ENCODE measurements at places on chromosomes 3 and 15.

- no peak for DNase-seq
- peaks cover 35% of the 10 kb centered on the region for H3K4me1 ChIP-seq
- H3K27me3 ChIP-seq, result no peaks in the 10 kb centered on the region
- H3K36me3 ChIP-seq, result no peaks in the 10 kb centered on the region
Measured at GRCh38 chr3:113166719-113167492, 44.5 kb upstream of the BOC start.

- H3K36me3 ChIP-seq, result no peaks in the 10 kb centered on the region
- H3K4me1 ChIP-seq, result no peaks in the 10 kb centered on the region
- H3K27ac ChIP-seq, result no peak overlapping the region
- DNase-seq, result no peak
- no peaks in the 10 kb centered on the region for H3K27me3 ChIP-seq
Measured at GRCh38 chr15:97479957-97480356, 480.5 kb upstream of the ARRDC4 start.

- H3K36me3 ChIP-seq, result peaks cover 33% of the 10 kb centered on the region
- H3K27ac ChIP-seq, result no peak overlapping the region
- DNase-seq, result no peak
- no peaks in the 10 kb centered on the region for H3K27me3 ChIP-seq
- H3K4me3 ChIP-seq, result no peak overlapping the region
- H3K4me1 ChIP-seq, result no peaks in the 10 kb centered on the region
Measured at GRCh38 chr3:11317300-11317699, 45.1 kb downstream of the ATG7 start.

DNA sequence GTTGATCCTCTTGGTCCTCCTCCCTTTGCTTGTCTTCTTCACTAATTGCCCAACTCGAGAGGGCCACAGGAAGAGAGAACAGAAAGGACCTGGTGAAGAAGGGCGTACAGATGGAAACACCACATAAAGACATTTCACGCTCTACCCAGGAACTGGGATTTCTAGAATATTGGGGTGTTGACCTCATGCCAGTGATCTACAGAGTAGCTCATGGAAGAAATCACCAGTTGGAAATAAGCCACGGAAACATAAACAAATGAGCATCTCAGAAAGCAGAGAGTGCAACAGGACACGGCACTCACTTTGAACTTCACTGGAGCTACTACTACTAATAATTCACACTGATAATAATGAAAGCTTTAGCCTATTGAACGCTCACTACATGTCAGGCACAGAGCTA, 84.6 kb upstream of the ARHGEF3 start:
- H3K27me3 ChIP-seq, result no peaks in the 10 kb centered on the region
- no peaks in the 10 kb centered on the region for H3K36me3 ChIP-seq

DNA sequence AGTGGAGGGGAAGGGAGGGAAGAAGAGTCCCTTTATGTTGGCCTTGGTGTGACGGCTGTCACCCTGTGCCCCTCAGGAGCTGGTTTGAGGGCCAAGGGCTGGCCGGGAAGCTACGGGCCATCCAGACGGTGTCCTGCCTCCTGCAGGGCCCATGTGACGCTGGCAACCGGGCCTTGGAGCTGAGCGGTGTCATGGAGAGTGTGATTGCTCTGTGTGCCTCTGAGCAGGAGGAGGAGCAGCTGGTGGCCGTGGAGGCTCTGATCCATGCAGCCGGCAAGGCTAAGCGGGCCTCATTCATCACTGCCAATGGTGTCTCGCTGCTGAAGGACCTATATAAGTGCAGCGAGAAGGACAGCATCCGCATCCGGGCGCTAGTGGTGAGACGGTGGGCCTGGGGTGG, 8.1 kb upstream of the RCCD1 start:
- DNase-seq, result no peak
- no peaks in the 10 kb centered on the region for H3K27me3 ChIP-seq
- H3K27ac ChIP-seq, result no peak overlapping the region
- peaks cover 79% of the 10 kb centered on the region for H3K36me3 ChIP-seq
- H3K4me3 ChIP-seq, result no peak overlapping the region

- H3K4me1 ChIP-seq, result no peaks in the 10 kb centered on the region
- H3K36me3 ChIP-seq, result no peaks in the 10 kb centered on the region
- no peak overlapping the region for H3K4me3 ChIP-seq
- no peaks in the 10 kb centered on the region for H3K27me3 ChIP-seq
- H3K27ac ChIP-seq, result no peak overlapping the region
Measured at GRCh38 chr3:46222435-46223161, 14.5 kb upstream of the CCR1 start.

- H3K4me3 ChIP-seq, result peak overlapping the region; percentile 86
- H3K4me1 ChIP-seq, result peaks cover 9% of the 10 kb centered on the region
- no peaks in the 10 kb centered on the region for H3K27me3 ChIP-seq
- DNase-seq, result no peak
Measured at GRCh38 chr3:180680097-180680430, 775 bp upstream of the CCDC39 start.

GRCh38 chr3:59908701-59909100, 858.9 kb upstream of the CFAP20DC start:
- no peak for DNase-seq
- no peaks in the 10 kb centered on the region for H3K36me3 ChIP-seq
- H3K27ac ChIP-seq, result no peak overlapping the region

DNA sequence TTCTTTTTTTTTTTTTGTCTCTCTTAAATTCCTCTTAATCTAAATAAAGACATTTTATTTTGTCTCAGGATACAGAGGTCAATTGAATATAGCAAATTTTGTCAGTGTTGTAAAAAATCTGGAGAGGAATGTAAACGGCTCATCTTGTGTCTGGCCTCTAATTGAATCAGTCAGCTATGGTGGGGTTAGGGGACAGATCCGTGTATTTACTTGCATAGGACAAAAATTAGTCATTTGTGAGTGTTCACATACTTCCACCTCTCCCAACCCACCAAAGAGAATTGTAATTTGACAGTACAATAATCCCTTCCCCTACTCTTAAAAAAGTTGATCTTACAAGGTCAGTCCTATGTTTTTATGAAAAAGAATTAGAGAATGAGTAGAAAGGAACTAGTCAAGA, 18.3 kb downstream of the PPARG start:
- H3K4me1 ChIP-seq, result no peaks in the 10 kb centered on the region
- no peak overlapping the region for H3K4me3 ChIP-seq
- no peak for DNase-seq
- H3K27me3 ChIP-seq, result no peaks in the 10 kb centered on the region
- no peak overlapping the region for H3K27ac ChIP-seq
- H3K36me3 ChIP-seq, result no peaks in the 10 kb centered on the region

- H3K4me1 ChIP-seq, result no peaks in the 10 kb centered on the region
- no peak for DNase-seq
- no peaks in the 10 kb centered on the region for H3K36me3 ChIP-seq
- H3K27me3 ChIP-seq, result no peaks in the 10 kb centered on the region
- H3K27ac ChIP-seq, result no peak overlapping the region
Measured at GRCh38 chr15:95973566-95974256, 356.8 kb upstream of the NR2F2 start.

DNA sequence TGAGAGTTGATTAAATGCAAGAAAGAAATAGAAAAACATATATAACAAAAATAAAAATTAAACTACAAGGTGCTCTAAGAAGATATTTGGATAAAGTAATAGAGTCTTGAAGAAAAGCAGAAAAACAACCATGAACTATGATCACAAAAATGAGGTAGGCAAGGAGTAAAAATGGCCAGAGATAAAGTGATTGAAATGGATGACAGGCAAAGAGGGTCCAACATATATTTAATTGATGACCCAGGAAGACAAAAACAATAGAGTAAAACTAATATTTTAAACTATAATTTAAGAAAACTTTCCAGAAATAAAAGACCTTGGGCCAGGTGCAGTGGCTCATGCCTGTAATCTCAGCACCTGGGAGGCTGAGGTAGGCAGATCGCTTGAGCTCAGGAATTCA, 22.1 kb upstream of the WDR49 start:
- H3K4me3 ChIP-seq, result no peak overlapping the region
- H3K36me3 ChIP-seq, result peaks cover 8% of the 10 kb centered on the region
- no peaks in the 10 kb centered on the region for H3K27me3 ChIP-seq

- H3K27ac ChIP-seq, result no peak overlapping the region
- no peaks in the 10 kb centered on the region for H3K36me3 ChIP-seq
- peak overlapping the region; percentile 42 for H3K4me3 ChIP-seq
- DNase-seq, result no peak
Measured at GRCh38 chr3:12235691-12236090, 53.2 kb upstream of the PPARG start.

DNA sequence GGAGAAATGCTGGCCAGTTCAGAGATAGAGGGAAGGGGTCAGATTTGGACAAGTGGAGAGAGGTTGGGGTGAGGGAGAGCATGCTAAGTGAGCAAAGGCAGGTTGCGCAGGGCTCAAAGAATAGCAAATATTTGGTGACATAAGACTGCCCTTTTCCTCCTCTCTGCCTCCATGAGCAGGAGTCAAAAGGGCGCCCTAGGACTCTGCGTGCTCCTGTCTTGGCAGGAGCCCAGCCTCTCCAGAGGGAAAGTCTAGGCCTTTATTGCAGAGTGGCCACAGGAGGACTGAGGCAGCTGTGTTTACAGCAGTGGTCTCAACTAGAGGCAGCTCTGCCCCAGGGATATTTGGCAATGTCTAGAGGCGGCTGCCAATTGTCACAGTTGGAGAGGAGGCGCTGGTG, 165.6 kb downstream of the FAM43A start:
- H3K36me3 ChIP-seq, result no peaks in the 10 kb centered on the region
- no peak overlapping the region for H3K27ac ChIP-seq
- H3K4me3 ChIP-seq, result no peak overlapping the region
- no peaks in the 10 kb centered on the region for H3K27me3 ChIP-seq
- peaks cover 5% of the 10 kb centered on the region for H3K4me1 ChIP-seq

DNA sequence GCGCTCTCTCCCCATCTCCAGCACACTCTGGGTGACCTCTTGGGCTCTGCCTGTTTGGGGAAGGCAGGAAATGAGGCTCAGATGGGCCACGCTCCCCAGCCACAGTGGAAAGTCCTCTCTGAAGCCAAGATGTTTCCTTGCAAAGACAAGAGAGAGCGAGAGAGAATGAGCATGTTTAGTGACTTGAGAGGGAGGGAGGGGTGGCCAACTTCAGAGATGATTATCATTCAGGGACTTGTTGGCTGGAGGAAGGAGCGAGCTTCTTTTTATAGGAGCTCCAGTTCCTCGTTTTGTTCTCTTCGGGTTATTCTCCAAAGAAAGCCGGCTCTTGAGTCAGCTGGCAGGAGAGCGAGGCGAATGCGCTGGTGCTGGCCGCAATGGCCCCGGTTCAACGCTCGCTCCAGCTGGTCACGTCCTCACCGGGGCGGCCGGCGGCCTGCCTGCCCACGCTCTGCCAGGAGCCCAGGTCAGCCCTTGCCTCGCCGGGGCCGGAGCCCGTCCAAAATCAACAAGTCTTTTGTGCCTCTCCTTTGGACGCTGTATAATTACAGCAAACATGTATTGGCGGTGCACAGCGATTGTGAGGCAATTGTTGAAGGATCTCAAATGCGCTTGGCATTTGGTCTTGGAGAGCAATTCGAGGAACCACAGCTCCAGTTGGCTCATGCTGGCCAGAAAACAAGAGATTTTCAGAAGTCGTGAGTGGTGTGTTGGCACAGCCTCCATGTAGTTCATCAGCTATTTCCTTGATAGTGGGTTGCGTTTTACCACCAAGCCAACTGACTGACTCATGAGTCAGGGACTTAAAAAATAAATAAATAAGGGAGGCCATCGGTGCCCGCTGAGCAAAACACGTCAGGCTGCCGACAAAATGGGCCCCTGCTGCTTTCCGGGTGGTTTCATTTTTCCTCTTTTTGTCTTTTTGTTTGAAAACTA, 288.6 kb downstream of the UACA start:
- no peaks in the 10 kb centered on the region for H3K27me3 ChIP-seq
- no peaks in the 10 kb centered on the region for H3K36me3 ChIP-seq
- DNase-seq, result peak; percentile 86
- peak overlapping the region; percentile 95 for H3K27ac ChIP-seq

DNA sequence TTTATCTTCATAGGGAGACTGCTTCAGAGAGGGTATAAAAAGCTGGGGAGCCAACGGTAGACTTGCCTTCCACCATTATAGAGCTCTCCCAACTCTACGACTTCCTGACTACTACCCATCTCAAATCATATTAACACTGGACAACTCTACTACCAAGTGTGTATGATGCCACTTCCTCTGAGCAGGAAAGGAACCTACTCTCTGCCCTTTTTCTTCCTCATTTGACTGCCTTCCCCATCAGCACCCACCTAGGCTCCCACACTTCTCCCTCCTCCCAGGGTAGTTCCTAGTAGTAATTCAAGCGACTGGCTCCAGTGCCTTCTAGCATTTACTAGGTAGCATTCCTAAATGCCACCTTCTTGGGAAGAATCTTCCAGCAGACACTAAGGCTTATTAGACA, 24.5 kb upstream of the TBL1XR1 start:
- no peaks in the 10 kb centered on the region for H3K36me3 ChIP-seq
- no peak for DNase-seq
- H3K27ac ChIP-seq, result no peak overlapping the region
- H3K27me3 ChIP-seq, result no peaks in the 10 kb centered on the region
